Jurkat, Clone E6-1 (cell line): ENCODE measurements at places on chromosomes 11 and 22.

DNA sequence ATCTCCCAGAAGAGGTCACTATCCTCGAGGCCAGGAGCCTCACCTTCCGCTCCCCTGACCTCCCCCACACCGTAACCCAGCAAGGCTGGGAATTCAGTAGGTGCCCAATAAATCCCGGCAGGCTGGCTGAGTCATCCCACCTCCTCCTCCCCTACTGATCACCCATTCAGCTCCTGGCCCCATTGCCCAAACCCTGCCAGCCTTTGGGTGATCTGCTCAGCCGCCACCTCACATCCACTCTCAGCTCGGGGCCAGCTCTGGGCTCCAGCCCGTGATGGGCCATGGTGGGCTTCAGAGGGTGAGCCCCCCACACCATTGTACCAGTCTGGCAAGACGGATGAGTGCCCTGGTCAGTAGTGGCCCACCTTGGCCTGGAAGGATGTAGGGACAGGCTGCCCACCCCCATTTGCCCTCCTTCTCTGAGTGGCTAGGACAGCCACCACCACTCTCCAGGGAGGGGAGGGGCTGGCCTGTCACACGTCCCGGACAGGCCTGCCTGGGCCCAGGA is 8.2 kb downstream of the TRPM5 start:
- no peak for DNase-seq

DNA sequence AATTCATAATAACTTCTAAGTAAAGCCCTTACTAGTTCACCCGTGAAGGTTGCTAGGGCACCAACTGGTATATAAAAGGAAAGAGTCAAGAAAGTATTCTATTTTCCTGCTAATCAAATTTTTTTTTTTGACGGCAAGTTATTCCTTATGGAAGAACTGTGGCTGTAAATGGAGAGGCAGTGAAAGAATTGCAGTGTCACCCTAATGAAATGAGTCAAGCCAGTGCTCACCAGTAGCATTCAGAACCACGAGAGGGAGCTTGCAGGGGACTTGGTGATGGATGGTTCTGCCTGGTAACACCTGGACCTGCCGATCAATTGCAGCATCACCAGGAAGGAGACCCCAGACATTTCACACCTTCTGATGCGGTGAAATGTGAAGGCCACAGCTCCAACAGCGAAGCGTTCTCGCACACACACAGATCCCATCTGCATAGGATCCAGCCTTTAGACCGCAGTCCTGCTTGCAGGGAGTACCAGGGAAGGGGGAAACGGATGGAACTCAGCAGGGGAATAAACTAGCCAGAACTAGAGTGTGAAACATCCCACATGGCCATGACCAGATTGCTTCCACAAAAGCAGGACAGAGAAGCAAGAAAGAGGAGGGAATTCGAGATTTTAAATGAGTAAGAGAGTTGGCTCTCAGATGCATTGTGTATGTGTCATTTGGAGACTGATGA is 326.2 kb downstream of the TBC1D22A start:
- DNase-seq, result no peak

DNA sequence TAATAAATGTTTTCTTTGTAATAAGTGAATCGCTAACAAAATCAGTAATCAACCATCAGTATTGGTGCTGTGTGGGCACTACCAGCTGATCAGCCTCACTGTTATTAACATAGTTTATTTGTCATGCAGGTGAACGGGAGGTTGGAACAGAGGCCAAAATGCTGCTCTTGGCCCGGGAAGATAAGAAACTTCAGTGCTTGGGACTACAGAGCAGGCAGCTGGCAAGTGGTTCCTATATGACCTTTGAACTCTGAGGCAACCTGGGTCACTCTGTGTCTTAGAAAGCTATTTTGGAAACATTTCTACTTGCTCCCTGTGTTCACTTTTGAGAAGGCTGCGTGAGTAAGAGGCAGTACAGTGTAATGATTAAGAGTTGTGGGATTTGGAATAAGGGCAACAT is 36.5 kb upstream of the DNAJB13 start:
- DNase-seq, result no peak

GRCh38 chr11:129815596-129816461 is at the start of gene TMEM45B:
TMEM45B (plus strand) TSS chr11:129815848; CDS start chr11:129852483, 36,635 bp downstream.
- no peak for DNase-seq

DNA sequence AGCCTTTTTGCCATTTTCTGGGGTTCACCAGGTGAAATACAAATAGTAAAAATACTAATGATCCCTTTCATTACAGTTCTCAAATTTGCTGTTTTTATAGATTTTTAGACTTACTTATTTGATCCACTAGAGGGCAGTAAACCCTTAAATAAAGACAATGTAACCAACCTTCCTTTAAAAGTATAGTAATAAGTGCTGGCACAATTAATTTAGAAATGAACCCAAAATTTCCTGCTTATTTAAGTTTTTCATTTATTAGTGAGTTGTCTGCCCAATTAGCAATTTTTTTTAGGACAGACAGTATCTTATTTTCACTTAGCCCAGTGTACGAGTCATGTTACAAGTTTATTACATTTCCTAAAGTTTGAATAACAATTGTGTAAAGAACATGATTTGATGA is 4.7 kb downstream of the DDIAS start:
- DNase-seq, result no peak

GRCh38 chr22:23121424-23121823 is 20.4 kb downstream of the RSPH14 start:
- DNase-seq, result no peak

GRCh38 chr11:81444297-81444696 is 1289.4 kb downstream of the FAM181B start:
- DNase-seq, result no peak

DNA sequence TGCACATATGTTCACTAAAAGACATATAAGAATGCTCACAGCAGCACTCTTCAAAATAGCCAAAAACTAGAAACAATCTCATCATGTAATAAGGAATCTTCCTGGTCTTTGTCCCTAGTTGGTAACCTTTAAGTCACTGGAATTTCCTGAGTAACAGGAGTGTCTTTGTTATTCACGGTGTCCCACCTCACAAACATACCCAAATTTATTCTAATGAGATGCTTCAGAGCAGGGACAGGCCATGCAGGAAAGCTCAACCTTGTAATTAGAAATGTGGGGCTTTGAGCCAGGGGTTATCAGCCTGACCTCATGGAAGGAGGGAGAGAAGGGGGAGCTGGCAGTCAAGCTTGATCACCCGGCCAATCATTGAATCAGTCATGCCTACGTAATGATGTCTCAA is 40.3 kb upstream of the NFRKB start:
- DNase-seq, result no peak

DNA sequence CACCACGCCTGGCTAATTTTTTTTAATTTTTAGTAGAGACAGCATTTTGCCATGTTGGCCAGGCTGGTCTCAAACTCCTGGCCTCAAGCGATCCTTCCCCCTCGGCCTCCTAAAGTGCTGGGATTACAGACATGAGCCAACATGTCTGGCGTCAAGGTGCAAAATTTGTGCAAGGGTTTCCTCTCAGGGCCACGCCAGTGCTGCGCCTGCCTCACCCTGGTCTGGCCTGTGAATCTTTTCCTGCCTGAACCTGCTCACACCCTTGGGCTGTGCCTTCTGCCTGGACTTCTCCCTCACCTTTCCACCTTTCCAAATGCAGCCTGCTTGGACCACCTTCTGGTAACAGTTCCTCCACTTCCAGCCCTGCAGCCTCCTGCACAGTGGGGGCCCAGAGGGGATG is 43.4 kb downstream of the MCM5 start:
- no peak for DNase-seq

- no peak for DNase-seq
These were observed 8.4 kb downstream of the FXYD6 start for GRCh38 chr11:117868088-117868487.
